ENCODE measurements at places on chromosomes 2 and 18. TPM values are rescaled to one million over a fixed set of nuclear protein-coding genes. Genes with fewer than 3 reads are reported as not detected.

DNA sequence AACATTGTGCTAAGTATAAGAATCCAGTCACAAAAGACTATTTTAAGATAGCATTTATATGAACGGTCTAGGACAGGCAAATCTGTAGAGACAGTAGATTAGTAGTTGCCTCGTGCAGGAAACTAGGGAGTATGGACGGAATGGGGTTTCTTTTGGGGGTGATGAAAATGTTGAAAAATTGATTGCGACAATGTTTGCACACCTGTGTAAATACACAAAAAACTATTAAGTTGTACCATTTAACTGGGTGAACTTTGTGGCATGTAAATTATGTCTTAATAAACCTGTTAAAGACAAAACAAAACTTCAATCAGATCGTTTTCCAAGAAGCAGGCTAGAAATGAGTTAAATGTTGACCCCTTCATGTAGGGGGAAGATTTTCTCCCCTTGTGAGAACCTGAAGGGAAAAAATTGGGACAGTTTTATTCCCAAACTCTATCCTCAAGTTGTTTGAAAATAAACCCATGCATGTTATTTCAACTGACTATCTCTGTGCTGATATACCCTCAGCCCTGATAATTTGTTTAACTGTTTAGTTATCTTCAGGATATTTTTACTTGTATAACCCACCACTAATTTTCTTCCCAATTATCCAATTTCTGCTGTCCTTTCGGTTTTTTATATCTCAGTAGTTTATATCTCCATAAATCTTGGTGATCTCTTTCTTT lies 87.2 kb downstream of the CAMKMT start:
- no peak for DNase-seq

DNA sequence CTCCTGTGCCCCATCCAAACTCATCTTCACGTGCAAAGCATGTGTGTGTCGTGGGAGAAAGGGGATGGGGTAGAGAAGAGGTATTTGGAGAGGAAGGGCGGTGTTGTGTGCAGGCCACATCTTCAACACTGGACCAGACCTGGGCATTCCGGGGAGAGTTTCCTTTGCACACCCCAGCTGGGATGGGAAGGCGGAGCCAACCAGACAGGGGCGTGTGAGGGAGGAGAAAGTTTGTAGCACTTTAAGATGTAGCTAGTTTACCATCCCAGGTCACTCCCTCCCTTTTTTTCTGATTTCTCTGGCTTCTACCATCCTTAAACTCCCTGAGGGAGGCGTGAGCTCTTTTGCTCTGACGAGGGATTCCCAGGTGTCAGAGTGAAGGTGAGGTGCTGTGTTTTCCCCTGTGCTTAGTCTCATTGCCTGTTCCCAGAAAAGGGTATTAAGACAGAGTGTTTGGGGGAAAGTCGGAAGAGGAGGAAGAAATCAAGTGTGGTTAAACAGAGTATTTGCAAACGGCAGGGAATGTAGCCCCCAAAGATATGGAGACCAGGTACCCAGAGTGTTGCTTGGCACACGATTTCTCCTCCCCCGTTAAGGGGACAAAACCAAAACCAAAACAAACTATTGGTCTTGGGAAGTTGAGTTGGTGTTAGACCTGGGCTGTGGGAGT lies 1.6 kb downstream of the SETBP1 start:
- peak; percentile 59 for DNase-seq

- no peak for DNase-seq
Observed at GRCh38 chr2:105732955-105733607, 11.6 kb upstream of the NCK2 start.

- no peak for DNase-seq
Observed at GRCh38 chr2:44925561-44926136, 15.9 kb upstream of the SIX3 start.

GRCh38 chr2:111031546-111032478 lies 88.9 kb upstream of the BCL2L11 start:
- DNase-seq, result no peak

DNA sequence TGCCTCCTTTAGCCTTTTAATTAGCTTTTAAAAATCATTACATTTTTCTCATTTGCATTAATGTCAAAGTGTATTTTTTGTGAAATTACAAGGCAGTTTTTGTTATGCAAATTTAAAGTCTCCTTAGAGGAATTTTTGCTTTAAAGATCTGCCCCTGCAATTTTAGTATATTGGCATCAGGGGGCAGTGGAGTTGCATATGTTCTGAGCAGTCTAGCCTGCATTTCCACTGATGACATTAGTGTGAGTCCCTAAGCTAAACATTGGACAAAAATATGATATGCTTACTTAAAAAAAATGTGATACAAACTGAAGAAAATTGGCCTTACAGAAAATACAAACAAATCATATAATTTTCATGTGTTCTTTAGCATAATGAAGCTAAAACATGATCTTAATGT lies 426.5 kb downstream of the SLC4A3 start:
- no peak for DNase-seq

DNA sequence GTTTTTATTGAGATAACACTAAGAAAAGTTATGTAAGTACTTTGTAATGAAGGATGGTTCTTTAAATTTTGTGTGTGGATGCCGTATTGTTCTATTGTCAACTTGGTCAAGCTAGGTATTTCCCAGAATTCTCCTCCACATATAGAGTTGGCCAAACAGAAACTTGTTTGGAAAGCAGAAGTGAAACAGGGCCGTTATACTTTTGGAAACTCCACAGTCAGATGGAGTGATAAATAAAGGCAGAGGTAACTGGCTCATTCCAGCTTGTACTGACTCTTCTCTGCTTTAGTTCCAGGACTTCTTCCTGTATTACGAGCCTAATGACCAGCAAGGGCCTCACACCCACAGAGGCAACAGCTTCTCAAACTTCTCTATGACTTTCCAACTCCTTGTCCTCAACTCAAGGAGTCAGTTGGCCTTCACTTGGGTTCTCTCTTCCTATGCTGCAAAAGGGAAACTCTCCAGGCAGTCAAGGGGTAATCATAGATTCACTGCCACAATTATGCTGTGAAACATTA lies 16.4 kb upstream of the STARD7 start:
- DNase-seq, result no peak

DNA sequence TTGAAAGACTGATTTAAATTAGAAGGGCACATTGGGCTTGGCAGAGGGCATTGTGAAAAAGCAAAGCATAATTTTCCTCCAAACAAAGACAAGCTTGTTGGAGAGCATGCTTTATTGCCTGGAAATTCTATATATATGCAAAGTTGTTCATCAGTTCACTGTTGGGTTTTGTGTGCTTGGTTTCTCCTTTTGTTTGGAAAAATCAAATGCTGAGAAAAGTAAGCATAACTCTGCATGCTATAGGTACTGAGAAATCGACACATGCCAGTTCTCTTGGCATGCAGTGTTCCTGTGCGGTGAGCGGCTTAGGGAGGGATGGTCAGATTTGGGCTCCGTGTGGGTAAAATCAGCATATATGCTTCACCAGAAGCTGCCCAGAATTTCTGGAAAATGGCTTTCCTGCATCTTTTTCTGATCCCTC lies 161.0 kb downstream of the RAPGEF4 start:
- DNase-seq, result peak; percentile 3

GRCh38 chr2:10392951-10393639 lies 55.0 kb downstream of the ODC1 start:
- no peak for DNase-seq

DNA sequence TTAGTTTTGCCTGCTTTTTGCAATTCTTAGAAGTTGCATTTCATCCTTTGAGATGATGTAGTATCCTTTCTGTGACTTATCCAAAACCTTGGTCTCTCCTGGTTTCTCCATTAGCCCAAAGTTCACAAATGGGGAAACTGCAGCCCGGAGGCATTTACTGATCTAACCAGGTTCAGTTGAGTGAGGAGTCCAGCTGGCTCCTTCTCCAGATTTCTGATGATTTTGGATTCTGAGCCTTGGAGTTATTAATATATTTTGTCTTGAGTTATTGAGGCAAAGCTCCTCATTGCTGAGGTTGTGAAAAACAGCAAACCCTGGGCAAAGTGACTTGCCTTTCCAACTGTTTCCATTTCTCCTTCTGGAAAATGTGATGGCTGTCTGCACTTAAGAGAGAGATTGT lies 1.7 kb downstream of the SLC1A4 start:
- no peak for DNase-seq

- DNase-seq, result no peak
Observed at GRCh38 chr2:191374366-191374765, 129.2 kb downstream of the MYO1B start.

DNA sequence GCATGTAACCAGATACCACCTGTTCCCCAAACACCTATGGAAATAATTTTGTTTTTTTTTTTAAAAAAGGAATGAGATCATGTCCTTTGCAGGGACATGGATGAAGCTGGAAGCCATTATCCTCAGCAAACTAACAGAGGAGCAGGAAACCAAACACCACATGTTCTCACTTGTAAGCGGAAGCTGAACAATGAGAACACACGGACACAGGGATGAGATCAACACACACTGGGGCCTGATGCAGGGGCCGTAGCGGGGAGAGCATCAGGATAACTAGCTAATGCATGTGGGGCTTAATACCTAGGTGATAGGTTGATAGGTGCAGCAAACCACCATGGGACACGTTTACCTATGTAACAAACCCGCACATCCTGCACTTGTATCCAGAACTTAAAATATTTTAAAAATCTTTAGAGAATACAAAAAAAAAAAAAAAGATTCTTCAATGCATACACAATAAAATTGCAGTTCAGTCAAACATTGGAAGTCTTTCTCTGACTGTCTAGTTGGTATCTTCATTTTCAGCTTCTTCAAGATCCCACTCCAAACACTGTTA lies 11.6 kb upstream of the CASP10 start:
- DNase-seq, result no peak

Gene ZNF521
- 1.8 TPM for polyA plus RNA-seq

Gene SH2D6
- 3.2 TPM for polyA plus RNA-seq

Gene CPO
- 0.90 TPM for polyA plus RNA-seq

Gene GTF2A1L
- 2.7 TPM for polyA plus RNA-seq

Data from kidney (tissue), 22 donors.